ENCODE measurements at places on chromosomes 1 and 21. TPM values are rescaled to one million over a fixed set of nuclear protein-coding genes. Genes with fewer than 3 reads are reported as not detected.

CFAP141 gene
- total RNA-seq: not detected

PEA15 gene
- total RNA-seq: 75.1 TPM

ETV3L gene
- not detected for total RNA-seq

CELA3B gene
- total RNA-seq: 0.26 TPM

LCE6A gene
- not detected for total RNA-seq

MCOLN3 gene
- not detected for total RNA-seq

SPSB1 gene
- 18.9 TPM for total RNA-seq

EPB41 gene
- 18.6 TPM for total RNA-seq

DNA sequence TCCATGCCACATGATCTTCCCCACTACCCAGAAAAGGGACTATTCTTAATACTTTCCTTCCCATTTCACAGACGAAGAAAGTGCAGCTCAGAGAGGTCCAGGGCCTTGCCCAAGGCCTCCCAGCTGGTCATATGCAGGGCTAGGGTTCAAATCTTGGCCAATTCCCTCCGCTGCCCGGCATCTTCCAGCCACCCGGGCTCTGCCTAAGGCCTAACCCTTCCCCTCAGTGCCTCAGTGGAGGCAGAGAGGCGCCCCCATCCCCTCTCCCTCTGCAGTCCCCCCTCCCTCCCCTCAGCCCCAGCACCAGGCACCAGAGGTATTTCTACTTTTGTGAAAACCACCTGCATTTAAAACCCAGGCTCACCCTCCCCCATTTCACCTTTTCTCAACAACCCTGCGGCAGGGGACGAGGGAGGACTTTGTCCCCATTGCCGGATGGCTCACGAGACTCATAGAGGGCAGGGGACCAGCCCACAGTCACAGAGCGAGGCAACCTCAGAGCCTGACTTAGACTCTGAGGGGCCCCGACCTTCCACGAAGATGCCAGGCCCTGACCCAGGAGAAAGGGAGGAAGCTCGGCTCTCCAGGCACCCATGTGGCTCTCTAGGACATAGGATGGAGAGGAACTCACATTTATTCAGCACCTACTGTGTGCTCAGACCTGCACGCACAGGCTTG lies 12.3 kb downstream of the LAPTM5 start:
- no peak for DNase-seq

- no peak for DNase-seq
Observed at GRCh38 chr1:60591583-60591982, 490.8 kb upstream of the NFIA start.

GRCh38 chr1:207856276-207857023 lies 54.5 kb downstream of the CD34 start:
- DNase-seq: no peak

DNA sequence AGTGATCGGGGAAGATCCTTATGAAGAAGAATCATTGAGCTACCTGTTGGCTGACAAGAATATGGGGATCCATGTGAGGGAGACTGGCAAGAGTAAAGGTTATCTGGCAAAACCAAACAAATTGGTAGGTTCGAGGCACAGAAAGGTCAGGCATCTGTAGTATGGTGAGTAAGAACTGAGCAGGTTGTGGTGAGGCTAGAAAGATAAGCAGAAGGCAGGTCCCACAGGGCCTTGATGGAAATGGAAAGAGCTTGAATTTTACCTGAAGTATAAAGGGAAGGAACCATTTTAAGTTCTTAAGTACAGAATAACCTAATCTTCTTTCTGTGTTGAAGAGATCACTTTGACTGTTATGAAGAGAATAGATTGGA lies 11.1 kb downstream of the PTPRC start:
- no peak for DNase-seq

DNA sequence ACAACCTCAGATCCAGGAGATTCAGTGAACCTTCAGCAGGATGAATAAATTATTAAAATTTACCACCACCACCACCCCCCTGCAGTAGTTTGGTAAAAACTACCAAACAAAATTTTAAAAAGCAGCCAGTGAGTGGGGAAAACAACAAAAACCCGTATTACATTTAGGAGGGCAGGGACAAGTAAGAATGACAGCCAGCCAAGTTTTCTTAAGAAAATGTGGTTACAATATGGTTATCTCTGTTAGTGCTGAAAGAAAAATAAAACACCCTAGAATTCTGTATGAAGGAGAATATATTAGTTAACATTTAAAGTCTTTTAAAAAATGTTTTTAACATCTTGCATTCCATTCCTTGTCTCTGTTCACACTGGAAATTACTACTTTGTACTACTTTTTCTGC lies 14.7 kb downstream of the CD46 start:
- no peak for DNase-seq

- DNase-seq: no peak
Observed at GRCh38 chr1:189117072-189117770, 1360.4 kb downstream of the BRINP3 start.

GRCh38 chr1:224554620-224555259 lies 61.4 kb upstream of the CNIH3 start:
- DNase-seq: no peak

DNA sequence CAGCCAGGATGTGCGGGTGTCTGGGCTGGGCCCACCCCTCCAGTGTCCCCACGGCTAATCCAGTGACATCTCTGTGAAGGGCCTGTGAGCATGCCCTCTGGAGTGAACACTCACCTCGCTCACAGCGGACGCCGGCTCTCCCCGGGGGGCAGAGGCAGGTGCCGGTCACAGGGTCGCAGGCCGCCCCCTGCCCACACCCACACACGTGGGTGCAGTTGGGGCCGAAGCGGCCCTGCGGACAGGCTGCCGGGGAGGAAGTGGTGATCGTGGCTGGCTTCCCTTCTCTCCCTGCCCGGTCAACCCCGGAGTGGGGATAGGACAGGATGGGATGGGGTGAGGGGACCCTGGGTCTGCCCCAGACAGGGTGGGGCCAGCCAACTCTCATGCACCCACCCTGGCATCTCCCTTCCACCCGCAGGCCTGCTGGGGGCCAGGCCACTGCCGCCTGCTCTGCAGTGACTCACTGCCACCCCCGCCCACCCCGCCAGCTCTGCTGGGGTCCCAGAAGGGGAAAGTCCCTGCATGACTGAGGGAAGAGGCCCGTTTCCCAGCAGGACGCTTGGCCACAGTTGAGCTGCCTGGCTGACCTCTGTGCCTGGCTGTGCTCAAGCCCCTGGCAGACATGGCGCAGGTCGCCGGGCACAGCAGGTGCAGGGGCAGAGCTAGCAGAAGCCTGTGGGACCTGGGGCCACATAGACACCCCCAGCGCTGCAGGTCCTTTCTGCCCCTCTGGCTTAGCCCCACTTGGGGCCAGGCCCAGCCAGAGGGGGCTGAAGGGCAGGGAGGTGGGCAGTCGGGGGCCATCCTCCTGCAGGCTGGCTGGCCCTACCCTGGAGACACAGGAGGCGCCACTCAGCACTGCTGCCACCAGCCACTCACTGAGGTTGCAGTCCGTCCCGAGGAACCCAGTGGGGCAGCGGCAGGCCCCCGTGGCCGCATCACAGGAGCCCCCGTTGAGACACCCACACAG lies 41.6 kb downstream of the ARHGEF16 start:
- no peak for DNase-seq

DNA sequence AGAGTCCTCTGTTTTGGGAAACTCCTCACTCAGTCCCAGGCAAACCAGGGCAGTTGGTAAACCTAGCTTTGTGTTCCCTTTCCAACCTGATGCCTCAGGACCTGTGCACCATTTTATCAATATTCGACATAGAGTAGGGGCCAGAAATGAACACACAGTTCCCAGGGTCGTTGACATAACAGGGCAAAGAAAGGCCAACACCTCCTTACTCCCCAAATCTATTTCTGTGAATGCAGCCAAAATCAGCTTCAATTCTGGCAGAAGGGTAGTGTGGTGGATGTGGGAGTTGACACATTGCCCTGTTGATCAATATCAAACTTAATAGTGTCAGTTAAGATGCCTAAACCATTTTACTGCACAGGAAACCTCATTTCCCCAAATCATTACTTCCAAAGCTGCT lies 104.6 kb upstream of the SPATA6 start:
- no peak for DNase-seq

GRCh38 chr1:174640783-174641182 lies 193.0 kb downstream of the GPR52 start:
- no peak for DNase-seq

DNA sequence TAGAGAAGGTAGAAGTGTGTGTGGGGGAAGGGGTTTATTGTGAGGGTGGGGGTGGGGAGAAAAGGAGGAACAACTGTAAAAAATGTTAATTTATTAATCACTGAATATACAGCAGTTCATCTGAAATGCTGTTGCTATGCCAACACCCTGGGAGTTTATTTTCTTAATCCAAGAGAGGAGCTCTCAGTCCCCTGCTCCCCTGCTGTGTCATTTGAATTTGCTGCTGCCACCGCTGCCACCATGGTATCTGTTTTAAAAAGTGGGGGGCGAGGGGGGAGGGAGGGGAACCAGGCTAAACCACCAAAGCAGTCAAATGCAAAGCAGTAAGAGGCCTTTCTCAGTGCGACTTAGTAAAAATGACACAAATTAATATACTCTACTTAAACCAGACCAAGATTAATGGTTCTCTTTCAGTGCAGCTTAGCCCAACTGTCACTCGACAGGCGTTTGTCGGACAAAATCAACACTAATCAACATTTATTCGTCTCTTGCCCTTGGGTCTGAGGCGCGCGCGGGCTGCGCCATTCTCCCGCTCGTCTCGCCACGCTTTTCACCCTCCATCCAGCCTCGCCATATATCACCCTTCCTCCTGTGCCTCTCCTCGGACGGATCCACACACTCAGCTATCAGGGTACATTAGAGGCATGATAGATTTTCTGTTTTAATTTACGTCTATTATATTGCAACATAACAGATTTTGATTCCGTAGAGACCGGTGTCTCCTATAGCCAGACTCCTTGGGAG lies 76.2 kb downstream of the PBX1 start:
- no peak for DNase-seq

GRCh38 chr1:219067350-219067712 lies 106.3 kb upstream of the LYPLAL1 start:
- DNase-seq: no peak

- no peak for DNase-seq
Observed at GRCh38 chr1:8701794-8702471, 115.5 kb downstream of the RERE start.

DNA sequence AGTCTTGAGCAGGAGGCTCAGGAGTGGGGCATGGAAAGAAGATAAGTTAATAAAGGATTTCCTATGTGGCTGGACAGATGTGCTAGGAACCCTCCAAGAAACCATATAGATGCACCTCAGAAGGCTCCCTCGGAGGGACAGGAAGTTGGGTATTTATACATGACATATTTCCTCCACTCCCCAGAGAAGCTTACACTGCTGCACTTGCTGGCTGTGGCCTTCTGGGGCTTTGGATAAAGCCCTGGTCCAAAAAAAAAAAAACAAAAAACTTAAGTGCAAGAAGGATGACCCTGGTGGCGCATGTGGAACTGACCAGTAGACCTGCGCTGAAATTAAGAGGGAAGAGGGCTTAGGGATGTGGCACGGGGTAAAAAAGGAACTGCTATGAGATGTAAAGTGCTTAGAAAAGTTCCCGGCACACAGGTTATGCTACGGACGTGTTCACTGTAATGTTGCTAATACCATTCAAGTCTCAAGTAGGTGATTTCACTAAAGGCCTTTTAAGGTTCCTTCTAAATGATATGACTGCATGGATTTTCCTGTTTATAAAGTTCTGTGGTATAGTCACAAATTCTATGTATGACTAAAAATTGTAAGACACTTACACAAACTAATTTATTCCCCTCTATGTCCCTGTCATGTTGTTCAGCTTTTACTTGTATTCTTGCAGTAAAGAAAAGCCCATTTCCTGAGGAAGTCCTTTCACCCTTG lies 253.6 kb downstream of the HMCN1 start:
- no peak for DNase-seq

DNA sequence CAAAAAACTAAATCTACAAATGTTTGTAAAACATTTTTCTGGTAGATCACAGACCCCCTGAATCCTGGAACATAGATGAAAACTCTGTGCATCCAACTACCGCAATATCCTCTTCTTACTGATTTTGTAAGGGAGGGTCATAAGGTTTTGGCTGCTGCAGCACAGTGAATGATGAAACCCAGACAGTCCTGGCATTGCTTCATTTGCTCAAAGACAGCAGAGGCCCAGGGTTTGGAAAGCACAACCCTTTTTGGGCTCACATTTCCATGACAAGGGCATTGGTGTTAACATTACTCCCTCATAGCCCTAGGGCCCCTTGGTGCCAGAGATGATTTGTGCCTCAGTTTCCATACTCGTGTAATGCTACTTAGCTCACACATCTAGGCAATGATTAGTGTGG lies 51.2 kb downstream of the PLXNA2 start:
- no peak for DNase-seq

GRCh38 chr1:184022668-184023067 lies 14.9 kb downstream of the COLGALT2 start:
- DNase-seq: no peak

DNA sequence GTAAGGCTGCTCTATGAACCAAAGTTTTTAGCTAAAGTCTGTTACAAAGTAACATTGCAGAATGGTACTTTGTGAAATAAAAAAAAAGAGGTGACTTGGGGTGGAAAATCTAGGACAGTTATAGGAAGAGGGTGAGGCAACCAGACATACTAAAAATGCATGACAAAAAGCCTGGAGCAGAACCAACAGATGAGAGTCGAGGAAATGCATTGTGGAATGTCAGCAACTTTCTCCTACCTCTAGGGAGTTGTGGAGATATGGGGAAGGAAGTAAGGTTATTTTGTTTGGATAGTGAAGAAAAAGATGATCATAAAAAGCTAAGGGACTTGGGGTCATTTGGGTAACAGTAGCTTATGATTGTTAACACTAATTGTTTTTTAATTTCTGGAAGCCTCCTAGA lies 295.6 kb downstream of the S1PR1 start:
- no peak for DNase-seq

- no peak for DNase-seq
Observed at GRCh38 chr1:50368179-50369007, 54.9 kb downstream of the DMRTA2 start.

All from pulmonary artery endothelial cell (primary cell).